ENCODE measurements at places on chromosomes 12 and 14.

DNA sequence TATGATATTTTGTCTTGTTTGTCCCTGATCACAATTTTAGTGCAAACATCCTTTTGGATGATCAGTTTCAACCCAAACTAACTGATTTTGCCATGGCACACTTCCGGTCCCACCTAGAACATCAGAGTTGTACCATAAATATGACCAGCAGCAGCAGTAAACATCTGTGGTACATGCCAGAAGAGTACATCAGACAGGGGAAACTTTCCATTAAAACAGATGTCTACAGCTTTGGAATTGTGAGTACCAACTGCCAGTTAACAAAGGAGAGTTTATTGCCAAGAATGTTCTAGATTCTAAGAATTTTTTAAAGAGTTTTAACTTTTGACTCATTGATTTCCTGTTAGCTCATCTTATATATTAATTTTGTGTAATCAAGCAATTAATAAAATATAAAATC, 55.4 kb downstream of the IRAK3 start:
- no peak for DNase-seq

DNA sequence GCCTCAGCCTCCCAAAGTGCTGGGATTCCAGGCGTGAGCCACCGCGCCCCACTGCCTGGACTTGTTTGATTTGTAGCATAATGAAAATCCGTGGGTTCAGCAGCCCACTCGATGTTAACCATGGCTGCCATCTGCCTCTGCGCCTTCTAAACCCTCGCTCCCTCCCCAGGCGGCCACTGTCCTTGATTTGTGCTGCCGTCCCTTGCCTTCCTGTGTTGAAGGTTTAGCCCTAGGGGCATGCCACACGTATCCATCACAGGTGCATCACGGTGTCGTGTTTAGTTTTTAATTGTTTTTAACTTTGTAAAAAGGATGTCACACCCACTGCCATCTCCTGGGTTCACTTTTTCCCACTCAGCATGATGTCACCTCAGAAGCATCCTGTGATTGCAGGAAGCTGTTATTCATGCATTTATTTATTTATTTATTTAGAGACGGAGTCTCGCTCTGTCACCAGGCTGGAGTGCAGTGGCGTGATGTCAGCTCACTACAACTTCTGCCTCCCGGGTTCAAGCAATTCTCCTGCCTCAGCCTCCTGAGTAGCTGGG, 24.5 kb upstream of the ULK1 start:
- DNase-seq: no peak

DNA sequence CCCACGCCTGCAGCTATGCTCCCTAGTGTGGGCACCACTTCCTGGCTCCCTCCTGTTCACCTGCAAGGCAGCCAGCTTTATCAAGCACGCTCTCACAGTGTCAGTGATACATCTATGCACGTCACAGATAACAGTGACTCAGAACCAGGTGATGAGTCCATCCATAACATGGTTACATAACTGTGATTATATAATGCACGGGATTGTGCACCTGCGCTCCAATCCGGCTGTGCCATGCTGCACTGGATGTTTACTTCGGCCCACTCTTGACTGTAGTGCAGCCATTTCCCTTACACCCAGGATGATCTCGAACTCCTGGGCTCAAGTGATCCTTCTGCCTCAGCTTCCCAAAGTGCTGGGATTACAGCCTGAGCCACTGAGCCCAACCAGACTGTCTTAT, 38.4 kb upstream of the CEP83 start:
- DNase-seq: no peak

DNA sequence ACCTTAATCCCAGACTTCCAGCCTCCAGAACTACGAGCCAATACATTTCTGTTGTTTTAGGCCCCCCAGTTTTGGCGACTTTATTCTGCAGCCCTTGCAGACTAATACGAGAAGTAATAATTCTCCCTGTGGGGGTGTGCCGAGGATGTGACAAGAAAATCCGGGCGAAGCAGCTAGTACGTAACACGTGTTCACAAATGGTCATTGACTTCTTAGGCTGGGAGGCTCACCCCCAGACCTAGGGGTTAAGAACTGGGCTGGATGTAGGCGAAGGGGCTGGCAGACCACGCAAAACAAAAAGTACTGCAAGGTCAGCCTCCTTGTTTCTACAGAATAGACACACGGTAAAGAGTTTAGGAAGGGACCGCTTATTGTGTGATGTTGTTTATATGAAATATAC, 69.8 kb upstream of the ESRRB start:
- DNase-seq: no peak

GRCh38 chr12:128047266-128048060, 219.5 kb upstream of the TMEM132C start:
- DNase-seq: no peak
